ENCODE measurements at places on chromosomes 7 and 10.

- DNase-seq: no peak
Measured at GRCh38 chr7:98869027-98869596, 702 bp downstream of the TMEM130 start.

DNA sequence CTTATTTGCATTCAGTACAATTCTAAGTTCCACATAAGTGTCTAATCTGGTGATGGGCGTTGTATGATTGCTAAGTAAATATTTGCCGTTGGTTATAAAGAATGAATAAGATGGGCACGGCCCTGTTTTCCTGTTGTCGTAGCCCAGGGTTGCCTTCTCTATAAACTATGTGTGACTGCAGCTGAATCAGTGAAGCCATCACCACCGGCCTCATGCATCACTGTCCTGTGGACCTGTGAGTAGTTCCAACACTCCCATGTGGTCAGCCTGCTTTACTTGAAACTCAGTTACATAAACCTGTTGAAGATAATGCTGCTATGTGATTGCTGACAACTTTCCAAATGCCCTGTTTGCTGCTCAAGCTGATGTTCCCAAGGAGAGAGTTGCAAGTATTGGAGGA lies 21.6 kb upstream of the KLF6 start:
- no peak for DNase-seq

- no peak for DNase-seq
Measured at GRCh38 chr10:46094931-46095750, 49.1 kb upstream of the MSMB start.

DNA sequence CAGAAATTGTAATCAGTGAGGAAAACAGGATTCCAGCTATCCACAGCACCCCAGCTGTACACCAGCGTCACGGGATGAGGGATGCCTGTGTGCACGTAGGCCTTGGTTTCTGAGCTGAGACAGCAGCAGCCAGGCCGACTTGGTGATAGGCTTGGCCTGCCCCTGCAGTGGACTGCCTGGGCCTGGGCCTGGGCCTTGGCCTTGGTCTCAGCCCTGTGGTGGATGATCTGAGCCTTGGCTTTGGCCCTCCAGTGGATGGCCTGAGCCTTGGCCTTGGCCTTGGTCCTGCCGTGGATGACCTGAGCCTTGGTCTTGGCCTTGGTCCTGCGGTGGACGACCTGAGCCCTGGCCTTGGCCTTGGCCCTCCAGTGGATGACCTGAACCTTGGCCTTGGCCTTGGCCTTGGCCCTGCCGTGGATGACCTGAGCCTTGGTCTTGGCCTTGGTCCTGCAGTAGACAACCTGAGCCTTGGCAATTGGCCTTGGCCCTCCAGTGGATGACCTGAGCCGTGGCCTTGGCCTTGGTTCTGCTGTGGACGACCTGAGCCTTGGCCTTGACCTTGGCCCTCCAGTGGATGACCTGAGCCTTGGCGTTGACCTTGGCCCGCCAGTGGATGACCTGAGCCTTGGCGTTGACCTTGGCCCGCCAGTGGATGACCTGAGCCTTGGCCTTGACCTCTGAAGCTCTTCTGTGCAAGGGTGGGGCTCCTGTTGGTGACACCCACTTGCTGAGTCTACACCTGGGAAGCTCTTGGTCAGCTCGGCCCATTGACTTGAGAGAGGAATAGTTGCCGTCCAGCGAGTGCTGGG lies 93.8 kb downstream of the CUX1 start:
- DNase-seq: no peak

DNA sequence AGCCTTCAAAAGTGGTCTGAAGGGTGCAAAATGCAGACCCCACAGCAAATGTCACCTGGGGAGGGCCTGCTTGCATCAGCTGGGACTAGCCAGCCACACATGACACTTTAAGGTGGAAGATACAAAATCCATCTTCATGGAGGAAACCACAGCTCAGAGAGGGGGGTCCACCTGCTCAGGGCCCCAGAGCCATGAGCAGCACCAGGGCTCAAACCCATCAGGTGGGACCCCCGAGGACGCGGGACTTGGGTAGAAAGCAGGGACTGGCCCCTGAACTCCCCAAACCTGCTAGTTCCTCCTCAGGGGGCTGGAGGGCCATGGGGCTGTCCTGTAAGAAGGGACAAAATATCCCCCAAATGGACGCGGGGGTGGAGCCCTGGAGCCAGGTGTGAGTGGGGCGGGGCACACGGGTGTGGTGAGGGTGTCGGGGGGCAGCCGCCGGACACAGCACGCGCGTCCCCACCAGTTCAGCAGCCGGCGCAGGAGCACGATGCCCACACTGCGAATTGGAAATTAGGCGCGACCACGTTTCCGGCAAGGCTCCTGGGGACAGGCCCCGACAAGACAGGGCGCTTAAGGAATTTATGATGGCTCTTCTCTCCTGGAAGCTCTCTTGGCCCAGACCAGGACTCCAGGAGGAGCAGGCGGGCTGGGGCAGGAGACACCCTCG lies 8.0 kb downstream of the PDGFA start:
- no peak for DNase-seq

GRCh38 chr10:93680412-93681047 lies 21.9 kb downstream of the FRA10AC1 start:
- no peak for DNase-seq

DNA sequence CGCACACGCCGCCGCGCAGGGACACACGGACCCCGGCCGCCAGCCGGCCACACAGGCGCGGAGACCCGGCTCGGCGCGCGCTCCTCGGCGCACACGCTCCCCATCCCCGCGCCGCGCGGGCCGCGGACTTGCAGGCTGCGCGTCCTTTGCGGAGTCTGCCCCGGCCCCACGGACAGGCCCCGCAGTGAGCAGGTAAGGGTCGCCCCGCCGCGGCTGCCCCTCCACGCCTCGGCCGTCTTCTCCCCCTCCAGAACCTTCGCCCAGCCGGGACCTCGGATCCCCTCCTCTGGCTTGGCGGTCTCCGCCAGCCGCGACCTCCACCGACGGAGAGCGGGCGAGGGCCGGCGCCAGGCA lies 356 bp downstream of the ADCYAP1R1 start:
- DNase-seq: no peak

Data from stimulated activated CD4-positive, alpha-beta T cell treated with anti-CD3 and anti-CD28 coated beads, Interleukin-1b, Interleukin-23, amount 100 ng/mL, for 1 hour (primary cell).